ENCODE measurements at places on chromosomes 5 and 9. TPM values are rescaled to one million over a fixed set of nuclear protein-coding genes. Genes with fewer than 3 reads are reported as not detected.

DNA sequence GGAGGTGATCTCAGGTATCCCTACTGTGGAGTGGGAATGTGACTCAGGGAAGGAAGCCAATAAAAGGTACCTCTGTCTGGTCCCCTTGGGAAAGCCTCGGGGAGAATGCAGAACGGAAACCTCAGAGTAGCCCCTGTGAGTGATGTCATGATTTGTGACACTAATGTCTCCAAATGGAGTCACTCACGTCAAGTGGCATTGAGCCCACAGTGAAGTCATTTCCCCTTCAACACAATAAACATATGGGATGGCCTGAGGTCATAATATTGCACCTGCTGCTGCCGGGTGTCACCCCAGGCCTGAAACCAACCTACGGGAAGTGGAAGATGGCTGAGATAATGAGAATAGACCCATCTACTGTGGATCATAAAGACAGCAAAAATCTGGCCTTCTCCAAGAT is 75.9 kb upstream of the GOLM1 start:
- no peak for DNase-seq

DNA sequence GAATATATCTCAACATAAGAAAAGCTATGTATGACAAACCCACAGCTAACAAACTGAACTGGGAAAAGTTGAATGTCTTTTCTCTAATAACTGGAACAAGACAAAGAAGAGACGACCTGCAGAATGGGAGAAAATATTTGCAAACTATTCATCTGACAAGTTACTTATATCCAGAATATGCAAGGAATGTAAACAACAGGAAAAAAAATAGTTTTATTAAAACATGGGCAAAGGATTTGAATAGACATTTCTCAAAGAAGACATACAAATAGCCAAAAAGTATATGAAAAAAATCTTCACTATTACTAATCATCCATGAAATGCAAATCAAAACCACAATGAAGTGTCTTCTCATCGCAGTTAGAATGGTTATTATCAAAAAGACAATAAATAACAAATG is 181.7 kb upstream of the TLX3 start:
- DNase-seq = no peak

GFM2 gene
- 15.8 TPM for polyA plus RNA-seq

DNA sequence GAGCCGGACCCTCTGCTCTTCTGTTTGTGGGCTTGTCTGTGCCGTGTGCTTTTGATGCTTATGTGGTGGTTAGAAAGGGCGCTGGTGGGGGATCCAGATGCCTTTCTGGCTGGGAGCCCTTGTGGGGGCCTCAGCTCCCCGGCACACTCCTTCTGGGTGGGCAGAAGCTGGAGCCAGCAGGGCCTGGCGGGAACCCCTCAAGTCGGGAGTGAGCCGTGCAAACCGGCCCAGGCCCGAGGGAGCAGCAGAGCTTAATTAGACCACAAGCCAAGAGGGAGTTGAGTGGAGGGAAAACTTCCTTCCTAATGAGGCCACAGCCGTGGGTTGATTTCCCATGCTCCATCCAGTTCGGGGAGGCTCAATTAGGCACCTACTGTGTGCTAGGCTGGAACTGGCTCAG is 76.0 kb upstream of the RNU6ATAC start:
- DNase-seq = peak; percentile 51

SLC45A2 gene
- polyA plus RNA-seq = 0.08 TPM

HMCN2 gene
- polyA plus RNA-seq = 2.7 TPM

PCDHB4 gene
- polyA plus RNA-seq = 5.1 TPM

DNA sequence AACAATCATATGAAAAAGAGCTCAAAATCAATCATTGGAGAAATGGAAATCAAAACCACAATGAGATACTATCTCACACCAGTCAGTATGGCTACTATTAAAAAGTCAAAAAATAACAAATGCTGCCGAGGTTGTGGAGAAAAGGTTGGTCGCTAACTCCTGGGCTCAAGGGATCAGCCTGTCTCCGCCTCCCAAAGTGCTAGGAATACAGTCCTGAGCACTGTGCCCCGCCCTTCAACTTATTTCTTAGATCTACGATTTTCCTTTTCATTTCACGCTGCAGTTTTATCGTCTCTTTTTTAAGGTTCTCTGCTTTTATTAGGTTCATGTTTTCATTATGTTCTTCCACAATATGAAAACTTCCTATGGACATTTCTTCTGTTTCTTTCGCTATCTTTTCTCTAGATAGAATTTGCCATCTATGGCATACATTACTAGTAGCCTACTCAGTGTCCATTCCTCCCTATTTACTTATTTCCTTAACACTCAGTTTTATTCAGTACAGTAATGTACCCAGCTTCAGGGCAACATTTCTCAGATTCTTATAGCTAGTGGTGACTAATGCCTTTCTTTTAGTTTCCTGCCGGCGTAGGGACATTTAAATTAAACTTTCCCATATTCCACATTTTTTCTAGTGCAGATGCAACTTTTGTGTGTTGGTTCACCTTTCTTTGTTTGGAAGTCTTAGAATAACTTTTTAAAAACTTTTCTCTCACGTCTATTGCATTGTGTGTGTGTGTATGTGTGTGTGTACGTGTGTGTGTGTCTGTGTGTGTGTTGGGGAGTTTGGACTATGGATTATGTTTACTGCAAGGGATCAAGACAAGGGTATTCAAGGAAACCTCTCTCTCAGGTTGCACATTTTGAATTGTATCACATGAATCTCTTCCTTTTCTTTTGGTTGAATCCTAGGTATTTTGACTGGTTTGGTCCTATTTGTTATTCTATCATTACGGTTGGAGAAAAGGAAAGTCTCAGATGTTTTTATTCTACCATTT is 21.6 kb upstream of the FBN2 start:
- DNase-seq = no peak

GRCh38 chr5:101012880-101013279 is 109.8 kb upstream of the ST8SIA4 start:
- no peak for DNase-seq

DNA sequence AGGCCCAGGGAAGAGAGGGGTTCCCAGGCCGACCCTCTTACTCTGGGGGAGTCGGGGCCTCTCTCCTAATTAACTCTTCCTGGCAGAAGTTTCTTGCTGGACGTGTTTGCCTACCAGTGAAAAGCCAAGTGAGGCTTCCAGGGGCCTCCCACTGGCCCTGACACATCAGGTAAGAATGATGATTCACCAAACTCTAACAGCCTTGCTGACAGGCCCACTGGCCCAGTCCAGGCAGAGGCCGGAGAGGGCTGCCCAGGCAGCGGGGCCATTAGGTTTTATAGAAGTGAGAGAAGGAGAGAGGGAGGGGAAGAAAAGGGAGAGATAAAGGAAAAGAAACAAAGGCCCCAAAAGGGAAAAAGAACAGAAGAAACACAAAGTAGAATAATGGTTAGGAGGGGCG is 50.8 kb upstream of the FOXE1 start:
- no peak for DNase-seq

DNA sequence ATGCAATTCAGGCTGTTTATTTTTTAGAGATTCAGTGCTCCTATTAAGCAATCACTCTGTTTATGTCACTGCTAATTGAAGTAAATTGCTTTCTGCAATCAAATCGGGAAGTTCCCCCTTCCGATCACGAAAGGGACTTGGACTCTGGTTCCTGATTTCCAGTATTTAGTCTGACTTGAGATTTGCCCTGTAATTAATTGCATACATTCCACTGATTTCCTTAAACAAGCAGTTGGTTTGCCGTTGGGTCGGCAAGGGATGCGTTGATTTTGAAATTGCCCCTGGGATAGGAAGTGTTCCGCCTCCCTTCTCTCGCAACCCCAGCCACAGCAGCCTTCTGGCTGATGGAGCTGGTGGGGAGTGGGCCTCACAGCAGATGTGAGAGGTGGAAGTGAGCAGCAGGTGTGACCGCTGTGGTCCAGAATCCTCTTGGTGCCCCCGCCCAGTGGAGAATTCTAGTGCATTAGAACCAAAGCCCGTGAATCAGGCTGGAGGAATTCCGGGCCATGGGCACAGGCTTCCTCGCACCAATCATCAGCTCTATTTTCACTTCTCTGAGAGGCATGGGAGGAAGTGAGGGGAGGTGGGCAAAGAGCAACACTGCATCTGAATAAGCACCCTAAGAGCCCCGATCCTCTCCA is 102.5 kb downstream of the SPRY4 start:
- DNase-seq = no peak

ARID3C gene
- not detected for polyA plus RNA-seq

PRRX2 gene
- 1.9 TPM for polyA plus RNA-seq

- no peak for DNase-seq
These were observed 17.4 kb downstream of the AKNA start for GRCh38 chr9:114370251-114370967.

DNA sequence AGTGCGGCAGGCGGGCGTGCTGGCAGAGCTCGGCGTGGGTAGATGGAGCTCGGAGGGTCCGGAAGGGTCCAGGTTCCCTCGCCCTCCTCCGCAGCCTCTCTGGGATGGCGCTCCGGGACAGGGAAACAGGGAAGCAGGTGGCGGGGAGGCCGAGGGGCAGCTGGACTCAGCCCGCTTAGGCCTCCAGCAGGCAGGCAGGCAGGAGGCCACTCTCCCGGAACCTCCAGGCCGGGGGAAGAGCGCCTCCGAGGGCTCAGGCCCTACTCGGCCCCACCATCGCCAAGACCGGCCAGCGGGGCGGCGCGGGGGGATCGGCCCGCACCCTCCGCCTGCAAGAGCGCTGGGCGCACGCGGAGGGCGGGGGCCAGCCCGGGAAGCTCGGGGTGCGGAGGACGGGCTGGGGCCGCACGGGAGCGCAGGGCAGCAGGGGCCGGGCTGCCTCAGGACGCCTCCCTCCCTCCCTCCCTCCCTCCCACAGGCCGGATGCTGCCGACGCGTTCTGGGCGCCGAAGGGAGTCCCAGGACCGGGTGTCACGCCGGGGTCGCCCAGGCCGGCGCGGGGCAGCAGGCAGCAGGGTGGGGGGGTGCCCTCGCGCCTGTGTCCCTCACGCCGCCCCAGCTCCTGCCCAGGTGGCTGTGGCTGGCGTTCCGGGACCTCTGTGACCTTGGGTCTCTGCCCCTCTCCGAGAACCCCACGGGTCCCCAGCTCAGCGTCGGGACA is 977 bp downstream of the MGAT4B start:
- peak; percentile 87 for DNase-seq

DNA sequence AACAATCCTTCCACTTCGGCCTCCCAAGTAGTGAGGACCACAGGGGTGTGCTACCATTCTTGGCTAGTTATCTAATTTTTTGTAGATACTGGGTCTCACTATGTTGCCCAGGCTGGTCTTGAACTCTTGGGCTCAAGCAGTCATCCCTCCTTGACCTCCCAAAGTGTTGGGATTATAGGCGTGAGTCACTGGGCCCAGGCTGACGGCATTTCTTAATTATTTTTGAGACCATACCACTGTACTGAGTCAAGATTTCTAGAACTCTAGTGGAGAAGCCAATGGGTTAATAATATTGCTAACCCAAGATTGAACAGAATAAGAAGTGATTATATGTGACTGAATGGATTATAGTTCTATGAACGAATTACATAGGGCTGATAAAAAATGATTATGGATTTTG is 66.7 kb downstream of the TARS1 start:
- no peak for DNase-seq

RORB gene
- 0.11 TPM for polyA plus RNA-seq

DNA sequence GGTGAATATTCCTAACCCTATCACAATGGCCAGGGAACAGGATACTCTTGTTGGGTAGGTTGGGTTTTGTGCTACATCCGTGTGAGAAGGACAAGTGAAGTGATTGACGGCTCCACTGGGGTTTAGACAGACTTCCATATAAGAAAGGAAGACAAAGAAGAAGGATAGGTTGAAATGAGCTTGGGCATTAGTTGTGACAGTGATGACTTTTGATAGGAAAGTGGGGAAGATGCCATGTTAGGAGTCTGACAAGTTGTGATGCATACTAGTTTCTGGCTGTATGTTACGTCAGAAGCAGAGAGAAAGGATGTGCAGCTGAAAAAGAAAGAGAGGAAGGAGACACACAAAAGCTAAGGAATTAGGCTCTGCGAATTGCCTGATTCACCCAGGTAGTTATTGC is 138.0 kb downstream of the STARD4 start:
- DNase-seq = no peak

DNA sequence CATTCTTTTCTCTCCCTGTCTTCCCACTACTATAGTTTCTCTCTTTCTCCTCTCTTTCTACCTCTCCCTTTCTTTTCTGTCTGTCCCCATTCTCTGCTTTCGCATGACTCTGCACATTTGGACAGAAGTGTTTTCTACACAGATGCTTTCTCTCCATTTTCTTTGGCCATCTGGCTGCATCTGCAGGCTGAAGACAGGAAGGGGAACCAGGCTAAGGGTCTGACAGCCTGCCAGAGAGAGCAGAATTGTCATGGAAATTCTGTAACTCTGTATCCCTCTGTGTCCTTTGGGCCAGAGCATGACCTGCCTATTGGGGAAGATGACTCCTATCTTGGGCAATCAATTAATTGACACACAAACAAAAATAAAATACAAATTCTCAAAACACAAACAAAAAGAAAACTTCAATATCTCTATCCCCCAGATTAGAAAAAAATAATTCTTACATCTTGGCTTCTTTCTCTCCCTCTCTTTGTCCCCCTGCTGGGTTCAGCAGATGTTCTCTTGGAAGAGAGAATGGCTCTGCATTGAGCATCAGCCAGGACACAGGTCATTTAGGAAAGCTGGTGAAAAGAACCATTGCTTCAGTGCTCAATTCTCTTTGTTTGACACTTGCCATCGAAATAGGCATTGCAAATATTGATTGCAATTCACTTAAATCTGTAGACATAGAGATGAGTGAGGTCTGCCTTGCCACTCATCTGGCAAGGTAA is 415.9 kb upstream of the KLF4 start:
- no peak for DNase-seq

GRCh38 chr5:375336-375920 is 53.9 kb downstream of the AHRR start:
- peak; percentile 4 for DNase-seq

ARAP3 gene
- polyA plus RNA-seq = 11.9 TPM

DNA sequence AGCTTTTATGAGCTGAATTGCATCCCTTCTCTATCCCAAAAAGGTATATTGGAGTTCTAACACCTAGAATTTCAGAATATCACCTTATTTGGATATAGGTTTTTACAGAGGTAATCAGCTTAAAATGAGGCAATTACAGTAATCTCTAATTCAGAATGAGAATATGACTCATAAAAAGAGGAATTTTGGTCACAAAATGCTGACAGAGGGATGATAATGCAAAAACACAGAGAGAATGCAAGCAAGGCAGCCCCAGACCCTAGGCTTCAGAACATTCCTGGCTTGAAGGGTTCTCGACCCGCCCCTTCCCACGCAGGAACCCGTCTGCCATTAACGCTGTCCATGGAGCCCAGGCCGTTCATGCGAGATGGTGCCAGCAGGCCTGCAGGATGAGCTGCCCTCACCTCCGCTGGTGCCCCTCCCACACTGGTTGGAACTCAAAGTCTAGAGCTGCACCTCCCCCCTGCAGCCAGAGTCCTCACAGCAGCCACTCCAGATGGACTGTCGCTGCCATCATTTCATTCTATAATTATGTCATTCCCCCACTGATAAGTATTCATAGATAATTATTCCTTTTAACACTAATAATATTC is 1173.4 kb upstream of the ACO1 start:
- DNase-seq = peak; percentile 12

DNA sequence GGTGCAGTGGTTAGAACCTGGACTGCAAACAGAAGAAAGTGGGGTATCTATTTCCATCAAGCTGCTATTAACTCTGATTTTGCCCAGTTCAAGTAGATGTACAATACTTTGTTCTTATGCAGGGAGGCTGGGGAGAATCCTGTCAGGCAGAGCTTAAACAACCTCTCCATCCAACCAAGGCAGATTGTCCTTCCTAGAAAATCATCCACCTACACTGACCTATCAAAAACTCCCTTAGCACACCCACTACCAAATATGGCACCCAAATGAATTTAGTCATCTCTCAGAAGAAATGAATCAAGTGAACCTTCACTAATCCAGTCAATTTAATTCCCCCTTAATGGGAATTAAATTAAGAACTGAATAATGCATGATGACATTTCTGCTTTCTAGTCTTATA is 18.4 kb upstream of the HEMGN start:
- no peak for DNase-seq

GRCh38 chr5:143509758-143510221 is 106.3 kb upstream of the NR3C1 start:
- DNase-seq = no peak
